ENCODE measurements at places on chromosomes 5 and 9.

DNA sequence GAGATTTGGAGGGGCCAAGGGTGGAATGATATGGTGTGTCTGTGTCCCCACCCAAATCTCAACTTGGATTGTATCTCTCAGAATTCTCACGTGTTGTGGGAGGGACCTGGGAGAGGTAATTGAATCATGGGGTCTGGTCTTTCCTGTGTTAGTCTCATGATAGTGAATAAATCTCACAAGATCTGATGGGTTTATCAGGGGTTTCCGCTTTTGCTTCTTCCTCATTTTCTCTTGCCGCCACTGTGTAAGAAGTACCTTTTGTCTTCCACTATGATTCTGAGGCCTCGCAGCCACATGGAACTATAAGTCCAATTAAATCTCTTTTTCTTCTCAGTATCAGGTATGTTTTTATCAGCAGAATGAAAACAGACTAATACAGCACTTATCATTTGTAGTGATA, 29.5 kb upstream of the SPIN1 start:
- DNase-seq, result no peak

DNA sequence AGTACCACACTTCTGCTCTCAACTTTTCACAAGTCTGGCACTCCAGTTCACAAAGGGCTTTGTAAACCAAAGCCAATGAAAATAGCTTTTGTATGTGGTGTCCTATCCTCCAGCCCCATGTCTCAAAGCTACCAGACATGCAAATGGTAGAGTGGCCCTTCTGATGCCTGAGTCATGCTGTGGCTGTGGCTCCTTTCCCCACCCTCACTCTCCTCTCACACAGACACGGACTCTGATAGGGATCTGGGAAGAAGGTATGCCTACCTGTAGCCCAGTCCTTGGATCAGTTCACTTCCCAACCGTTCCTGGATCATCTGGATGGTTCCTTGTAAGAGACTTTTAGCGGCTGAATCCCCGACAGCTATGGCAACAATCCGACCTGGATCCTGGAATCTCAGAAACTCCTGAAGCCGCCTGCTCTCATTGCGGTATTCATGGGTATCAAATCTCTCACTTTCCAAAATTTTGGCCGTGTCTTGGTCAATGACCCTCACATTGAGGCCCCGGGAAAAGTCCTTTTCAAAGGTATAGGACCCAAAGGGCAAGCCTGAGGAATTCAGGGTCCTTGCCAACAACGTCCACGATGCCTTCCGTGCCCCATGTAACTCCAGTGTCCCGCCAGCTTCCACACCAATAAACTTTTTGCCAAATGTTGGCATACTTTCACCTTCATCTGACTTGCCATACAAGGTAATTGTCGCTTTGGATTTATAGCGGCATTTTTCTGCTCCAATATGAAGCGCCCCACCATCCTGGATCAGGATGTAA, 23.4 kb downstream of the CEMIP2 start:
- peak; percentile 41 for DNase-seq

- DNase-seq, result no peak
Measured at GRCh38 chr5:15940905-15941304, 238.7 kb downstream of the MARCHF11 start.

DNA sequence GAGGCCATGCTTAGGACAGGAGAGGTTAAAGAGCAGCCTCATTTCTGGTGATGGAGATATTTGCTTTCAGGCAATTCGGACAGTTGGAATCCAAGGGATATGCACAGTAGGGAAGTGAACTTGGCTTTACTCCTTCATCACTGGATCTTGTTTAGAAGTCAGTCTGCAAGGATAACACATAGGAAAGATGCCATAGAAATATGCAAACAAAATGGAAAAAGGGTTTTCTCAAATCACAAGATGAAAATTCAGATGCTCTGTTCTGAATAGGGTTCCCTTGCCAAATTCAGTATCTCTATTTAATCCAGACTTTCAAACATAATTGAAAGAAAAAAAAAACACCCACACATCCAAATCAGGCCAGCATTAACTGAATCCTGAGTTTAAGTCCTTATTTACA, 166.9 kb downstream of the MEF2C start:
- no peak for DNase-seq

DNA sequence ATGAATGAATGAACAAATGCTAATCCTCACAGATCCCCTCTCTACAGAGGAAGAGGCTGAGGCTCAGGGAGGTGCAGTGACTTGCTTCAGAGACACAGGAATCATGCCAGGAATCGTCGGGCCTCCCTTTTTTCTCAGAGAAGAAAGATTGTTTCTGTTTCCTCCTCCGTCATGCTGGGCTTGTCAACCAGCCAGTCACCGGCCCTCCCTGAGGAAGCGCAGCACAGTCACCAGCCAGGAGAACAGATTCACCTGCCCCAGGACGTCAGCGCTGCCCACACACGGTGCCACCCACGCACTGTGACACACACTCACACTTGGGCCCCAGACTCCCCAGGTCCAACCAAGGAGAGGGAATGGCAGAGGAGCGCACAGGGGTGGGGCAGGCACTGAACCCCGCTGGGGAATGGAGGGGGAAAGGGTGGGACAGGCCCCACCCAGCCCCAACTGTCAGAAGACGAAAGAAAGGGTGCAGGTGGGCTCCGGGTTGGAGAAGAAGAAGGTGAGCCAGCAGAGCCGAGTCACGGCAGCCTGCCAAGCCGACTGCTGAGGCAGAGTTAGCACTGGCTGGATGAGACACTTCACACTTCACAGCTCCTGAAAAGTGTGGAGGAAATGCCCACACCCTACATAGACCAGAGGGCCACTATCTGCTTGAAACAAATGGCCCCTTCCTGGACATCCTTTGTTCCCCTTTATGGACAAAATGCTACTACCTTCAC, 13.8 kb upstream of the ERGIC1 start:
- DNase-seq, result peak; percentile 79
